Psoas muscle (tissue), 8 donors: ENCODE measurements at places on chromosomes 3 and 15. TPM values are rescaled to one million over a fixed set of nuclear protein-coding genes. Genes with fewer than 3 reads are reported as not detected.

The PLS1 gene
- 0.52 TPM for total RNA-seq

The SPRED1 gene
- 7.1 TPM for total RNA-seq

The CAPN3 gene
- 268 TPM for total RNA-seq

The TTC21A gene
- 0.92 TPM for total RNA-seq

The TIMP4 gene
- 17.7 TPM for total RNA-seq

The TM4SF1 gene
- 49.4 TPM for total RNA-seq

The VPS8 gene
- total RNA-seq, result 30.8 TPM

DNA sequence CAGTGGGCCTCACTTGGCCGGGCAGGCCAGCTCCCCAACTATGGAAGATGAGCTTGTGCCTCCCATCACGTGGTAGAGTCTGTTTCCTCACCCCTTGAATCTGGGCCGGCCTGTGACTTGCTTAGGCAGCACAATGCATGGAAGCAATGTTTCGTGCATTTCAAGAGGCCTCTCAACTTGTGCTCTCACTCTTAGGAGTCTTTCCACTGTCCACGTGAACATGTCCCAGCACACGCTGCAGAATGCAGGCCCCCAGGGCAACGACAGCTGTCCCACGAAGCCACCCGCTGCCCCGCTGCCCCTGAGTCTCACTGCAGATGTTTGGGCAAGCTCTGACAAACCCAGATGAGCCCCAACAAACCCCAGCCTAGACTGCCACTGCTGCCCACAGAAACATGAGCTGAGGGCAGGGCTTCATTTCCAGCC, 27.2 kb upstream of the SLC41A3 start:
- no peak for DNase-seq
- no peaks in the 10 kb centered on the region for H3K27me3 ChIP-seq
- no peak overlapping the region for H3K27ac ChIP-seq
- H3K4me3 ChIP-seq, result no peak overlapping the region
- no peaks in the 10 kb centered on the region for H3K4me1 ChIP-seq

DNA sequence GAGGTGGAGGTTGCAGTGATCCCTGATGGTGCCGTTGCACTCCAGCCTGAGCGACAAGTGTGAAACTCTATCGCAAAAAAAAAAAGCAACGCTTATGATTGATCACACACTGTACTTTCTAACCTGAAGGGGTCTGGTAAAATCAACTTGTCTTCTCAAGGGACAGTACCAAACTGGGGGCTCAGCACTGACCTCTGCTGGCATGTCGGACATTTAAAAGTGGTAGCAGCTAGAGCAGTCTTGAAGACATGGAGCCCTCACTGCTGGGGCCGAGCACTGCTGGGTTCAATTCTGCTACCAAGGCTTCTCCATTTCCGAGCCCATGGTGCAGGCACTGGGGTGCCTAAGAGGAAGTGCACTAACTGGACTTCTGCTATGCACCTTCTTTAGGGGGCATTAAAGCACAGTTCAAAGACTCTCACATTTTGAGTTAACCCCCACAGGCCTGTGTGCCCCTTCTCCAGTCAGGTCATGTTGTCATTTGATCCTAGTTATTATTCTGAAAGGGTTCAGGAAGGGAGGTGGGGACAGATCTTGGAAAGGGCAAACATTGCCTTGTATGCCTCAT, 26.4 kb upstream of the LAMP3 start:
- H3K36me3 ChIP-seq, result no peaks in the 10 kb centered on the region
- no peak overlapping the region for H3K4me3 ChIP-seq
- no peak overlapping the region for H3K27ac ChIP-seq
- no peaks in the 10 kb centered on the region for H3K27me3 ChIP-seq
- DNase-seq, result peak; percentile 56
- H3K4me1 ChIP-seq, result no peaks in the 10 kb centered on the region

DNA sequence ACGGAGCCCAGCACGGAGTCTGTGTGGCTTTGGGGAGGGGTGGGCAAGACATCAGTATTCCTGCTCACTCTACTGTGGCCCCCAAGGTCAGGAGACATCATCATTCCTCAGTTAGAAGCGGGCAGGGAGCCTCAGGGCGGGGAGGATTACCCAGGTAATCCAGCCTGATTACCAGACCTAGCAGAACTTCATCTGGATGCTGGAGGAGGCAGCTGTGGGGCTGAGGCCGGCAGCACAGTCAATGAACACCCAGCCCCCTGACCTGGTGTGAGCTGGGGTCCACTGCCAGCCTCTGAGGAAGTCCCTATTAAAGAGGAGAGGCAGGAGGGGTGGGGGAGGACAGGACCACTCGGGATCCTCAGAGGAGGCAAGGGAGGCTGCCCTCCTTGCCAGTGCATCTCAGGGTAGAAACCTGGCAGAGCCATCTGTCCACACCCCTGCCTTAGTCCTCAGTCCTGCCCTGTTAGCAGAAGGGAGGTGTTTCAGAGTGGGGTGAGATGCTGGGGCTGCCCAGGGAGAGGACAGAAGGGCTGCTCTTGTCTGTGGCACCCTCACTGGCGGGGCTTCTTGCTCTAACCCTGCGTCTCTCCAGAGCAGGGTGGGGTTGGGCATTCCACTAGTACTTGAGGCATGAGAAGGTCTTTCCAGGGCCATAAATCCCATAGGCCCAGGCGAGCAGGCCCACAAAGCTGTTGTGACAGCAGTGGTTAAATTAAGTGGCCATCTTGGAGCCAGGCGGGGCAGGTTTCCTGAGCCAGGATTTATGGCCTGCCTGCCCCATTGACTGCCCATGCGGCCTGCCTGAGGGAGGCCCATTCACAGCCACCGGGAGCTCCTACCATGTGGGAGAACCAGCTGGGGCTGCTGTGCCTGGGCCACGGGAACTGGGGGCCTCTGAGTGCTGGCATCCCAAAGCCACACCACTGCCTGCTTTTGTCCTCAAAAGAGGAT, 82.1 kb downstream of the LINGO1 start:
- H3K4me3 ChIP-seq, result no peak overlapping the region
- no peaks in the 10 kb centered on the region for H3K27me3 ChIP-seq
- no peak overlapping the region for H3K27ac ChIP-seq
- no peak for DNase-seq

GRCh38 chr3:47016934-47017435, 37.5 kb downstream of the NBEAL2 start:
- peaks cover 35% of the 10 kb centered on the region for H3K4me1 ChIP-seq
- no peak for DNase-seq
- H3K27me3 ChIP-seq, result no peaks in the 10 kb centered on the region
- peak overlapping the region; percentile 39 for H3K27ac ChIP-seq
- peaks cover 50% of the 10 kb centered on the region for H3K36me3 ChIP-seq
- no peak overlapping the region for H3K4me3 ChIP-seq

DNA sequence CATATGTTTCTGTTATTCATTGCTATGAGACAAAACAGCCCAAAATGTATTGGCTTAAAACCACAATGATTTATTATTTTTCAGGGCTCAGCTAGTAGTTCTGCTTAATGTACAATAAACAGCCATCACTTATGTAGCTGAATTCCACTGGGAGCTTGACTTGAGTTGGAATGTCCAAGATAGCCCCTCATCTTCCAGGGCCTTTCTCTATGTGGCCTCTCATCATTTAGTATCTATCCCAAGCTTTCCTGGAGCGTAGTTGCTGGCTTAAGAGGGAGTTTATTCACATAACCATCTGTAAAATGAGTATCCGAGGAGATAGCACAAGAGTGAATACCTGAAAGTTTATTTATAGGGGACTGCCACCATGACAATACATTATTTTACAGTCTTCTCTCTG, 176.8 kb downstream of the EPHA6 start:
- H3K27me3 ChIP-seq, result no peaks in the 10 kb centered on the region
- no peaks in the 10 kb centered on the region for H3K4me1 ChIP-seq
- H3K27ac ChIP-seq, result no peak overlapping the region
- no peak overlapping the region for H3K4me3 ChIP-seq

- no peak for DNase-seq
- peaks cover 7% of the 10 kb centered on the region for H3K36me3 ChIP-seq
- H3K27me3 ChIP-seq, result no peaks in the 10 kb centered on the region
- no peak overlapping the region for H3K27ac ChIP-seq
- H3K4me1 ChIP-seq, result peaks cover 49% of the 10 kb centered on the region
Measured at GRCh38 chr3:172079326-172079976, 40.1 kb downstream of the FNDC3B start.

- no peaks in the 10 kb centered on the region for H3K36me3 ChIP-seq
- no peak for DNase-seq
- no peaks in the 10 kb centered on the region for H3K4me1 ChIP-seq
- H3K27ac ChIP-seq, result no peak overlapping the region
- no peak overlapping the region for H3K4me3 ChIP-seq
Measured at GRCh38 chr3:52798978-52799476, 4.4 kb downstream of the ITIH3 start.

- peaks cover 78% of the 10 kb centered on the region for H3K36me3 ChIP-seq
- no peak for DNase-seq
- no peak overlapping the region for H3K4me3 ChIP-seq
Measured at GRCh38 chr15:101288905-101289513, 6.0 kb downstream of the SNRPA1 start.

DNA sequence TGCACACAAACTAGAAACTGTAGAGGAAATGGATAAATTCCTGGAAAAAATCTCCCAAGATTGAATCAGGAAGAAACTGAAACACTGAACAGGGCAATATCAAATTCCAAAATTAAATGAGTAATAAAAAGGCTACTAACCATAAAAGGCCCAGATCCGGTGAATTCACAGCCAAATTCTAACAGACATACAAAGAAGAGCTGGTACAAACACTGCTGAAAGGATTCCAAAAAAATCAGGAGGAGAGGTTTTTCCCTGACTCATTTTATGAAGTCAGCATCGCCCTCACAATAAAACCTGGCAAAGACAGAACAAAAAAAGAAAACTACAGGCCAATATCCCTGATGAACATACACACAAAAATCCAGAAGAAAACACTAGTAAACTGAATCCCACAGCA, 462.4 kb upstream of the THBS1 start:
- DNase-seq, result no peak
- no peaks in the 10 kb centered on the region for H3K27me3 ChIP-seq
- no peak overlapping the region for H3K27ac ChIP-seq
- H3K4me1 ChIP-seq, result no peaks in the 10 kb centered on the region
- H3K4me3 ChIP-seq, result no peak overlapping the region

DNA sequence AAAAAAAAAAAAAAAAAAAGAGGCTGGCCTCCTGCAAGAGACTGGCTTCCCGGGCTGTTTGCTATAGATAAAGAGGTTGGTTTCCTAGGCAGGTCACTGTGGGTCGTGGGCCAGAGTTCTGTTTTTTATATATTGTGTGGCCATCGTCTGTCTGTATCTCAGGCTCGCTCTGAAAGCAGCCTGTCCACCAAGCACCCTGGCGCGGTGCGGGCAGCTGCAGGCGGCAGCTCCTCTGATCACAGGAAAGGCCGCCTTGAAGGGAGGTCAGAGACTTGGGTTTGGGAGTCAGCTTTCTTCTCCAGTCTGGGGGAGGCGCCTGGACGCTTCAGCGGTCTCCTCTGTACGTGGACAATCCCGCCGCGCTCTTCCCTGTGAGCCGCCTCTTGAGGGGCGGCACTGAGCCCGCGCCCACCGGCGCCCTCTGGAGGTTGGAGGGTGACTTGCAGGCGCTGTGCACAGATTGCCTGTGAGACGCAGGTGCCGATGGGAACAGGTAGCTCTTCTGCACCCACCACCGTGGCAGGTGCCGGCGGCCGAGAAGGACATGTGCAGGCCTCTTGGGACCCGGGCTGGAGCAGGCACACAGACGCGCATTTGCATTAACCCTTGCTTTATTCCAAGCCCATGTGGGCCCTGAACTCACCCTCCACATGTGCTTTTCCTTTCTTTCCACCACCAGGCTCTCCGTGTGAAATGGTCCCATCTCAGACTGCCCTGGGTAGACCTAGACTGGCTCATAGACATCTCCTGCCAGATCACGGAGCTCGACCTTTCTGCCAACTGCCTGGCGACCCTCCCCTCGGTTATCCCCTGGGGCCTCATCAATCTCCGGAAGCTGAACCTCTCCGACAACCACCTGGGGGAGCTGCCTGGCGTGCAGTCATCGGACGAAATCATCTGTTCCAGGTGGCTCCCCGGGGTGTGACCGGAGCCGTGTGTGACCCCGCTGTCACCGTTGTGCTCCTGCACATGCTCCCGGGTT, 89.3 kb downstream of the LRRK1 start:
- peaks cover 13% of the 10 kb centered on the region for H3K36me3 ChIP-seq
- peak; percentile 74 for DNase-seq
- no peak overlapping the region for H3K27ac ChIP-seq
- no peaks in the 10 kb centered on the region for H3K27me3 ChIP-seq
- H3K4me1 ChIP-seq, result peaks cover 4% of the 10 kb centered on the region

DNA sequence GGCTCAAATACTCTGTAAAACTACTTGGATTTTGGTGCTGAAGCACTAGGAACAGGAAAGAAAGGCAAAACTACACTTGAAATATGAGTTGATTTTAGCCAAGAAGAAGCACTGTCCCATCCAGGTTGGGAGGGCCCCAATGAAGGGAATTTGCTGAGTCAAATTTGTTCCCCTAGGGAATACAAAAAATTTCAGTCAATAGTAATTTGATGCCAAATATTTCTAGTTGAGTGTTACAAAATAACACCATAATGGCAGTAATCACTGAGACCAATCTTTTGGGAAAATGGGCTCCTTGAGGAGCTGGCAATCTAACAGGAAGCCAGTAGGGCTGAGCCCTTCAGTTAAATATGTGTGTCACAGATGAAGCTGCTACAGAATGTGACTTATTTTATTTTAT, 896.9 kb downstream of the DIPK2A start:
- no peak overlapping the region for H3K27ac ChIP-seq
- no peaks in the 10 kb centered on the region for H3K27me3 ChIP-seq
- no peaks in the 10 kb centered on the region for H3K36me3 ChIP-seq
- no peaks in the 10 kb centered on the region for H3K4me1 ChIP-seq

- peaks cover 39% of the 10 kb centered on the region for H3K4me1 ChIP-seq
- no peak for DNase-seq
- H3K27me3 ChIP-seq, result no peaks in the 10 kb centered on the region
Measured at GRCh38 chr15:64503197-64503596, 42.8 kb downstream of the ZNF609 start.

- H3K27me3 ChIP-seq, result no peaks in the 10 kb centered on the region
- no peak overlapping the region for H3K27ac ChIP-seq
- no peaks in the 10 kb centered on the region for H3K36me3 ChIP-seq
Measured at GRCh38 chr3:141288336-141288990, 56.8 kb downstream of the PXYLP1 start.

DNA sequence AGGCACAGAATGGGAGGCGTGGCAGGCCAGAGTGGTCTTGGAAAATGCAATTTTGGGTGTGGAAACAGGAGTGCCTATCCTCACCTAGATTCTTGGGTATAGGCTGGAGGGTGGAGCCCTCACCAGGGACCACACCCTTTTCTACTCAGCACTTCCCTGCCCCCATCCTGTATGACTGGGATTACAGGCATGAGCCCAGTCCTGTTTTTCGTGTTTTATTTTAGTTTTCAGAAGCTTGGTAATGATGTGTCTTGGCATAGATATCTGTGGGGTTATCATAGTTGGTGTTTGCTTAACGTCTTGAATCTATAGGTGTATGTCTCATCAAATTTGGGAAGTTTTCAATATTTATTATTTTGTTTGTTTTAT, 248.7 kb upstream of the CBLB start:
- no peak overlapping the region for H3K4me3 ChIP-seq
- H3K27me3 ChIP-seq, result no peaks in the 10 kb centered on the region
- no peak overlapping the region for H3K27ac ChIP-seq
- DNase-seq, result no peak
- no peaks in the 10 kb centered on the region for H3K4me1 ChIP-seq
